ENCODE measurements at places on chromosomes 13 and 19. TPM values are rescaled to one million over a fixed set of nuclear protein-coding genes. Genes with fewer than 3 reads are reported as not detected.
A peak's percentile ranks its signal among the peaks of the same experiment; 100 is the strongest.

- H3K27ac ChIP-seq: no peak overlapping the region
- H3K4me1 ChIP-seq: no peaks in the 10 kb centered on the region
- DNase-seq: no peak
- H3K36me3 ChIP-seq: no peaks in the 10 kb centered on the region
- H3K27me3 ChIP-seq: peaks cover 6% of the 10 kb centered on the region
These were observed 205.0 kb upstream of the RFC3 start for GRCh38 chr13:33612641-33613638.

GRCh38 chr13:113763961-113764792, 5.2 kb downstream of the TMEM255B start:
- no peak overlapping the region for H3K27ac ChIP-seq
- H3K4me1 ChIP-seq: peaks cover 9% of the 10 kb centered on the region
- no peaks in the 10 kb centered on the region for H3K36me3 ChIP-seq
- DNase-seq: no peak
- H3K27me3 ChIP-seq: peaks cover 31% of the 10 kb centered on the region

The NCAN gene
- total RNA-seq: not detected

DNA sequence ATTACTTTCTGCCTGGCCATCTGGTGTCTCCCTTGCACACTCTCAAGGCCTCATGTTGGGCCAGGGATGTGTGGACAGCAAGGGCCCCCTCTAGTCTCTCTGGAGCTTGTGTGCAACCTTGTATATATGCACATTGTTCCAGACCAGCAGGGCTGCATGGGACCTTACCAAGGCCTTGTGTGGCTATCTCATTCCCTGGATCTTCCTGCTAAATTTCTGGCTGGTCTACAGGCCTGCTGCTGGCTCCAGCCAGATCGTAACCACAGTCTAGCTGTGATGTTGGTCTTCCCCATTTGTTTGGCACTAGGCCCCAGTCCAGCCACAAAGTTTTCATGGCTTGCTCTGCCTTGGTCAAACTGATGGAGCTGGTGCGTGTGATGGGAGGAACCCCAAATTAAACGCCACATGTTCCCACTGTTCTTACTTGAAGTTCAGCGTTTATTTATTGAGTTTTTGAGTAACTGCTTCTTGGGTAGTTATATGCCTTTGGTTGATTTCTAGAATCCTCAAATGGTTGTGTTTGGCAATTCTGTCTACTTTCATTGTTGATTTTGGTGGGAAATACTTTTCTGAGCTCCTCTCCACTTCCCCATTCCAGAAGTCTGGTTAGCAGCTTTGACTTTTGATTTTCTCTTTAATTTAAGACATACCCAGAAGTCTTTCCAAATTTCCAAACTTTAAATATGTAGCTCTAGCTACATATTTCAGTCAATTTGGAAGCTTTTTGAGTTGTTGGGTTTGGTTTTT, 56.4 kb downstream of the SIPA1L3 start:
- no peak for DNase-seq
- H3K4me3 ChIP-seq: peak overlapping the region; percentile 4
- peaks cover 80% of the 10 kb centered on the region for H3K4me1 ChIP-seq
- no peaks in the 10 kb centered on the region for H3K27me3 ChIP-seq

DNA sequence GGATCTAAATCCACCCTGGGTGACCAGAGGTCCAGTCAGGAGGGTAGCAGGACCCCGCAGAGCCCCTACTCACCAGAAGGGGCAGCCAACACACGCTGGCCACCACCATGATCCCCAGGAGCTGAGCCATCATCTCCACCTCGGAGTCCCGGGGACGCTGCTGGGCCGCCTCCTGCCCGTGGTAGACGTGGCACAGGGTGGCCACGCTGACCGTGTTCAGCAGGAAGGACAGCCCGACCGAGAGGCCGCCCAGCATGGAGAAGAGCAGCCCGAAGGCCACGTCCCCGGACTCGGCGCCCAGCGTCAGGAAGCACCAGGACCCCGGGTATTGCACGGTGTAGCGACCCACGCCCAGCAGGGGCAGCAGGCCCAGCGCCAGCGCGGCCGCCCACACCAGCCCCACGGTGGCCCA, 6.9 kb downstream of the TBXA2R start:
- H3K4me3 ChIP-seq: no peak overlapping the region
- no peaks in the 10 kb centered on the region for H3K36me3 ChIP-seq
- no peak overlapping the region for H3K27ac ChIP-seq
- H3K4me1 ChIP-seq: peaks cover 3% of the 10 kb centered on the region
- no peak for DNase-seq

- H3K4me3 ChIP-seq: no peak overlapping the region
- H3K27ac ChIP-seq: no peak overlapping the region
- H3K4me1 ChIP-seq: no peaks in the 10 kb centered on the region
- H3K36me3 ChIP-seq: no peaks in the 10 kb centered on the region
- H3K27me3 ChIP-seq: no peaks in the 10 kb centered on the region
These were observed 60.6 kb upstream of the ZNF724 start for GRCh38 chr19:23310729-23311211.

The SLC7A9 gene
- total RNA-seq: 0.33 TPM

DNA sequence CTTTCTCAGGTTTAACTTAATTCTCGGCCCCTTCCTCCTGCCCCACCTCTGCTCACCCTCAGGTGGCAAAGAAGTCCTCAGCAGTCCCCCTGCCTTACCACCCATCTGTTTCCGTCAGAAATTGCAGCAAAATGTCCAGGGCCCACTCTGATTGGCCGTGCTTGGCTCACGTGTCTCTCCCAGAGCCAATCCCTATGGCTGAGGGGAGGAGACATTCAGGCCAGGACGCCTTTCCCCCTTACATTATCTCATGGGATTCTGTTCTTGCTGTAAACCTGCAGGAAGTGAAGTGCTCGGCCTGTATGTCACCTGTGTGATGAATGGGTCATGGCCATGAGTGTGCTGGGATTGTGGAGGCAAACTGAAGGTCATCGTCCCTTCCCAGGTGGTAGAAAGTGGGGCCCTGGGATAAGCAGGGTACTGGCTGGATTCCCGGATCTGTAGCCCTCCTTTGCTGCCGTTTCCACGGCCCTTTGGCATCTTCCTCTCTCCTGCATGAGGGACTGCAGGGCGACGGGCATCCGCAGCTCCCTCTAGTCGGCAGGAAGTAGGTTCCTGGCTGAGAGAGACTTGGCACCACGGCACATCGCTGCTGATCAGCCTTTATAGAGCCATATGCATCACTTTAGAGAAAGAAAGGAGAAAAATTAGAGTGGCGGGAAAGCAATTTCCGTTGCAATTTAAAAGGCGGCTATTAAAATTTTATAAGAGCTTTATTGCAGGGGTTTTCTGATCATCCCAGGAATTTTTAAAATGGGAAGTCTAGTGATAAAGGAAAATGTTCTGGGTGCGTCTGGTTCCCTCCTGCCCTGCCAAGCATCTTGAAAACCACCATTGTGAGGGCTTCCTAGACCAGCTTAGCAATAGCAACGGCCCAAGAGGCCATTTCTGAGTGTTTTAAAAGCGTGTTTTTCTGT, 118.2 kb downstream of the SIPA1L3 start:
- H3K4me3 ChIP-seq: peak overlapping the region; percentile 28
- DNase-seq: no peak
- H3K36me3 ChIP-seq: peaks cover 19% of the 10 kb centered on the region
- peak overlapping the region; percentile 79 for H3K27ac ChIP-seq
- H3K4me1 ChIP-seq: peaks cover 91% of the 10 kb centered on the region

The NECTIN2 gene
- 0.35 TPM for total RNA-seq

The ZNF443 gene
- 3.5 TPM for total RNA-seq

GRCh38 chr19:55085923-55086715, 10.4 kb downstream of the EPS8L1 start:
- peaks cover 37% of the 10 kb centered on the region for H3K4me1 ChIP-seq
- DNase-seq: no peak
- H3K36me3 ChIP-seq: peaks cover 12% of the 10 kb centered on the region
- H3K27me3 ChIP-seq: peaks cover 50% of the 10 kb centered on the region
- no peak overlapping the region for H3K27ac ChIP-seq

DNA sequence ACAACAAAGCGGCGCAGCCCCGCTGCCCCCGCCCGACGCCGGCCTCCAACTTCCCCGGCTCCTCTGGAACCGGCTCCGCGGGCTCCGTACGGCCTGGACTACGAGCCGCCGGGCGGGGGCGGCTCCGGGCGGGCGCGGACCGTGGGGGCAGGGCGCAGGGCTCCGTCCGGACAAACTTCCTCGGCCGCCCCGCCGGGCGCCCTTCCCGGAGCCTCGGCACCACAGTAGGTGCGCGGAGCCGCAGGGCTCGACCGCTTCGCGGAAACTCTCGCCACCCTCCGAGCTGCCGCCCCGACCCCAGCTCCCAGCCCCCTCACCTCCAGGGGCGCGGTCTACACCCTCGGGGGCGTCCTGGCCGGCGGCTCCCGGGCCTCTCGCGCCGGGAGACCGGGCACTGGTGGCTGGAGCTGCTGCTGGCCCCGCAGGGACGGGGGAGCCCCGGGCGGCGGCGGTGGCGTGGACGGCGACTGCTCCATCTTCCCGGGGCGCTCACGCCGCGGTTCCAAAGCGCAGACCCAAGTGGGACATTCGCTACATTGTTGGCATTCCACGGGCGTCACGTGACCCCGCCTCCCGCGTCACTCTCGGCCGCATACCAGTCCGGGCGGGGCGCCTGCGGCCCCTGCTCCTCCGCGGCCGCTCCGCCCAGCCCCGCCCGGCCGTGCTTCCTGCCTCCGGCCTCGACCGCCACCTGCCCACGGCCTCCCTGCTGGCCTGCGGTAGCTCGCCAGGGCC, at the start of gene LATS2:
Gene LATS2, minus strand, starts transcription at position 558 of the 735 bp plus-strand sequence. CDS start 15,560 bp downstream, outside the sequence.
- peak within 1 kb of the TSS; percentile 50 for H3K27ac ChIP-seq
- peak within 1 kb of the TSS; percentile 79 for H3K4me3 ChIP-seq
- H3K36me3 ChIP-seq: no peaks in the 10 kb centered on the region
- peaks cover 11% of the 10 kb centered on the region for H3K27me3 ChIP-seq
- peak; percentile 63 for DNase-seq
- H3K4me1 ChIP-seq: peaks cover 3% of the 10 kb centered on the region

DNA sequence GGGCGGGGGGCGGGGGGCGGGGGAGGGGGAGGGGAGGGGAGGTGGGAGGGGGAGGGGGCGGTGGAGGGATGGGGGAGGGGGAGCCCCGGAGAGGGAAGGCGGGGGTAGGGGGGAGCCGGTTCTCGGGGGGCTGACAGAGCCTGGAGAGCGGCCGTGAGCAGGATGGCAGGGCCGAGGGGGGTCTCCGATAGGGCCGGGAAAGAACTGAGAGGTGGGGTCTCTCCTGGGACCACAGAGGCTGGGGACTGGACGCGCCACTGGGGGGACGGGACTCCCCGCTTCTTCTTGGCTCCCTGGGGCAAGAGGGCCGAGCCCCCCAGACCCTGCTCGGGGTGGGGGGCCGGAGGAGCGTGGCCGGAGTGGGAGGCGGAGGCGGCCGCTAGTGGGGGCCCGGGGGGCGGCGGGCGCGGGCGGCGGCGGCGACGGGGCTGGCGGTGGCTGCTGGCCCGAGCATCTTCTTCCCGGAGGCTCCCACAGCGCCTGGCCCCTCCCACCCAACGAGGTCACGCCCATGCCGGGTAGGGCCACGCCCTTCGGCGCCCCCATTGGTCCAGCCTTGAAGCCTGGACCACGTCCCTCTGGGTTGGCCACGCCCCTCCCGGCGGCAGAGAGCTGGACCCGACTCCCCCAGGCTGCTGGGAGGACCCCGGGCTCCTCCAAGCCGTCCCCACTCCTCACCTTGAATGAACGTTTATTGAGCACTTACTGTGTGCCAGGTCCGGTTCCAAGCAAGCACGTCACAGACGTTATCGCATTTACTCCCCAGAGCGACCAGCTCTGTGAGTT, at the start of gene NOVA2:
Gene NOVA2, minus strand, starts transcription at position 313 of the 786 bp plus-strand sequence. CDS start 514 bp downstream, outside the sequence.
- H3K27me3 ChIP-seq: peaks cover 69% of the 10 kb centered on the region
- H3K4me3 ChIP-seq: peak within 1 kb of the TSS; percentile 49
- peaks cover 19% of the 10 kb centered on the region for H3K4me1 ChIP-seq
- DNase-seq: no peak
- H3K36me3 ChIP-seq: no peaks in the 10 kb centered on the region

DNA sequence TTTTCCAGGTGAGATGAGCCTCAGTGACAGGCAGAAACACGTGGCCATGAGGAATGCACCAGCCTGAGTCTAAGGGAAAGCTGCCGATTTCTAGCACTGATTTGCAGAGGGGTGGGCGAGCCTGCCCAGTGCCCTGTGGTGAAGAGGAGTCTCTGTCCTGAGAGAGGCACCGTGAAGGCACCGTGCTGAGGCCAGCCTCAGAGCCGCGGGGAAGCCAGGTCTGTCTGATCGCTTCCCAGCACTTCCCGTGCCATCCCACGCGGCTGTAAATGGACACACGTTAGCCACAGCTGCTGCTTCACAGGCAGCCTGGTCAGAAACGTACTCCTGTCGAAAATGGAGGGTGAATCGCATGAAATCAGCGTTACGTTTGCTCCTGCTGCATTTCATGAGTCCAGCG, 79.8 kb downstream of the ATP11A start:
- H3K27ac ChIP-seq: no peak overlapping the region
- H3K27me3 ChIP-seq: no peaks in the 10 kb centered on the region
- H3K4me1 ChIP-seq: peaks cover 23% of the 10 kb centered on the region
